ENCODE measurements at places on chromosomes 5 and 9.

DNA sequence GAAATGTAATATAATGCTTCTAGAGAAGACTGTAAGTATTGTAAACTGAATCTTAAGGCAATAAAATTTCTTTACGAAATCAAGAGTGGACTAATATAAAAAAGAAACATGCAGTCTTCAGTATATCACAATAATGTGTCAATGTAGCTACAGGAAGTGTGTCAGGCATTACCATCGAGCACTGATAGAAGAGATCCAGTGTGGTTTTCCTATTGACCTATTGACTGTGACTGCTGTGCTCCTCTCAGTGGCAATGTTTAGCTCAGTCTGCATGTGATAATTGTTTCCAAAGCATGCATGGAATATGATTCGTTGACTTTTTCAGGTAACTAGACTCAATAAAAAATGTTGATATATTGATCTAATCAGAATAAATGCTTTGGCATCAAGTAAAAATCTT, 20.3 kb upstream of the PCSK1 start:
- DNase-seq: no peak

DNA sequence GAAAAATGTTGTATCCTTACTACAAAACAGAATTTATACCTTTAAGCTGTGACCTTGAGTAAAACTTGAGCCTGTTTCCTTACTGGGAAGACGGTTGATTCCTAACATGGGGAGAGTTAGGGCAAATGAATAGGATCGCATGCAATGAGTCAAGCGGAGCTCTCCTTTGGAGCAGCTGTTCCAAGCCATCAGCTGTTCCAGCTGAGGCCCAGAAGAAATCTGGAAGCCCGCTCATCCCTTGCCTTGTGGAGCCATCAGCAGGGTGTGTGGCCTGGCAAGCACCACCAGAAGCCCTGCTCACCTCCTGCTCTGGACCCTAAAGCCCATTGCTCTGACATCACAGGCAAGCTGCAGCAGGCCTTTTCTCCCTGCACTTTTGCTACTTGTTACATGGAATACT, 8.0 kb downstream of the KIAA1191 start:
- no peak for DNase-seq

DNA sequence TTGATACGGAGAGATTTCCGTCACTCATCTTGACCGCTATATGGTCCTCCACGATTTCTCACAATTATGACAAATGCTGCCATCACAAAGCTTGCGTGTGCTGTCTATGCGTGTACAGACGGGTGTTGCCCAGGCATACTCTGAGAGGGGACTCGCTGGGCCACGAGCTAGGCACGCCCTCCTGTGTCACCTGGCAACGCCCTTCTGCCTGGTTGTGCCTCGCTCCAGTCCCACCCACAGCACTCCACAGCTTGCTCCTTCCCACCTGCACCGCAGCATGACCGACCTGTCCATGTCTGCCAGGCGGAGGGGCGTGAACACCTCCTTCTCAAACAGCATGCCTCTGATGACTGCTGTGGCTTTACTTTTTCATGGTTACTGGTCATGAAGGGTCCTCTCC, 55.6 kb downstream of the CAMSAP1 start:
- DNase-seq: no peak

- DNase-seq: no peak
Measured at GRCh38 chr9:127035948-127036347, 86.5 kb downstream of the ANGPTL2 start.

DNA sequence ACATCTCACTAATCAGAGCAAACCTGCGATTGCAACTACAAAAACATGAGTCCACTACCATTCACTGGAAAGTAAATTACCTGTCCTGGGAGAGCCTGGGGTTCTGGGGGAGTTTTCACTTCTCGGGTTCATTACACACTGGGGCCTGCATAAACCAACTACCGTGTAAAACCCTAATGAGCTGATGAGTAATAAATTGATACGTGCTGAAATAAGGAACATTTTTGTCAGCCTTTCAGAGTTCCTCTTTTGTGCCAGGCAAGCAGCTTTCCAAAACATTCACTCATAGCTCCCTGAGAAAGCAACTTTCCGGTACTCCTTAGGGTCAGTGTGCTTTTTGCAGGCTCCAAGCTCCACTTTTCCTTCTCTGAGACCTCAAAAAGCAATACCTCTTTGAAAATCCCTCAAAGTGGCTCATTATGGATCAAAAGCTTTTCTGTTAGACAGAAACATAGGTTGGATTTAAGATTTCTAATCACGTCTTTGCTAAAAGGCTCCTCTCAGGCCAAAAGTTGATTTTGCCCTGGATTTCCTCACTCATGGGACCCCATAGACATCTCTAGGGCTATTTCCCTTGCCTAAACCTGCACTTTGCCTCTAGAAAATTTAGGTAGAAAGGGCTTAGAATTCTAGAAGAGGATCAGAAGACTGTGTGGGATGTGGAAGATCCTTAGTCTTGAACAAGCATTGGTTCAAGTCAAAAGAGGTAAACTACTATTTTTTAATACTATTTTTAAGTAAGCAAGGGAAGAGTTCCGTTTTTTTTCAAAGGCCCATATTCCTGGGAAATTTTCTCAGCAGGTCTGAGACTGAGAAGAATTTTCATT, 74.8 kb downstream of the ST8SIA4 start:
- no peak for DNase-seq

- DNase-seq: peak; percentile 44
Measured at GRCh38 chr5:68287976-68288706, 72.6 kb downstream of the PIK3R1 start.

DNA sequence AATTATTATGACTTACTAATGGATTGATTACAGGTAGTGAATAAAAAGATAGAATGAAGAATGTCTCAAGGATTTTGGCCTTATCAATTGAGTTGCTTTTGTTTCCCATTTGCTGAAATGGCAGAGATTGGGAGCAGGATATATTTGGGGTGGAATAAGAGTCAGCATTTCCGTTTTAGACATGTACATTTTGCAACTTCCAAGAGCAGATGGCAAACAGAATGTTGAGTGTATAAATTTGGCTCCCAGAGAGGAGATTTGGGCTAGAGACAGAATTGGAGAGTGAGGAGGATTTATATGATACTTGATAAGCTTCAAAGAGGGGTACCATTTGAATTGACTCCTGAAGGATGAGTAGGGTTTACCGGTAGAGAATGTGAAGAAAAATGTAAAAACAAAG, 437.9 kb upstream of the PAPPA start:
- DNase-seq: no peak

- no peak for DNase-seq
Measured at GRCh38 chr5:13708432-13708831, 236.1 kb downstream of the DNAH5 start.

- DNase-seq: no peak
Measured at GRCh38 chr5:79890930-79891249, 100.2 kb downstream of the MTX3 start.

- DNase-seq: no peak
Measured at GRCh38 chr9:35074141-35074540, 1.7 kb upstream of the VCP start.

DNA sequence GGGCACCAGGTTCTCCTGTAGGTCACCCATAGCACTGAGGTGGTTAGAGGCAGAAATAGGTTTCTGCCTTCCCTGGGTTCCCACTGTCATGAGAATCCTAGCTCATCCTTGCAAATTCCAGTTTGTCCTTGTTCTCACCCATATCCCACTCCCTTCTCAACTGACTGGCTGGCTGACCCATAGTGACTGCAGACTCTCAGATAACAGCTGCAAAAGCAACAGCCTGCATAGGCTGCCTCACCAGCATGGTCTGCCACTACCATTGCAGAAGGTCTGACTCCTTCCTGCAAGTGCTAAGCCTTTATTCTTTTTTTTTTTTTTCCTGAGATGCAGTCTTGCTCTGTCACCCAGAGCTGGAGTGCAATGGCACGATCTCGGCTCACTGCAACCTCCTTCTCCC, 194.0 kb downstream of the SEMA6A start:
- DNase-seq: no peak

DNA sequence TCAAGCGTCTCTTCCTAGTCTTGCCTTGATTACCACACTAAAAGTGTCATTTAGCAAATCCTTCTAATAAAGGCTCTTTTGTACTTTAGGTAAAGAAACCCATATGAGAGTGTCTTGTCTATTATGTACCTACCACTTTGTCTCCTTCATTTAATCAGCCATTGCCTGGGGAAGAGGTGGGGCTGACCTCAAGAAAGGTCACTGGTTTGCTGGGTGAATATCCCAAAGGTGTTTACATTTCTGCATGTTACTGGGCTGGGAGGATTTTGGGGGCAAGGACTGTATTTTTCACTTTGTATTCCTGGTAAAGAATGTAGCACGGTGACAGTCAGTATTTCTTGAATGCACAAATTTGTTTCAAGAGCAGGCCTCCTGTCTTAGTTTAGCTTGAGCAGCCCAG, 11.9 kb upstream of the RPS23 start:
- no peak for DNase-seq

GRCh38 chr5:121251954-121252353, 599.7 kb upstream of the FTMT start:
- no peak for DNase-seq

GRCh38 chr5:162514116-162514515, 446.5 kb downstream of the GABRG2 start:
- no peak for DNase-seq

GRCh38 chr5:2385818-2386217, 365.7 kb downstream of the IRX2 start:
- no peak for DNase-seq

- DNase-seq: no peak
Measured at GRCh38 chr5:137891849-137892248, 2.6 kb downstream of the PKD2L2 start.

Data from activated naive CD8-positive, alpha-beta T cell treated with anti-CD3 and anti-CD28 coated beads, Interleukin-2, amount 50 U/mL, for 24 hours (primary cell).